ENCODE measurements at places on chromosomes 1 and 21.

- no peak for DNase-seq
Measured at GRCh38 chr21:16438761-16439160, 709.0 kb downstream of the USP25 start.

DNA sequence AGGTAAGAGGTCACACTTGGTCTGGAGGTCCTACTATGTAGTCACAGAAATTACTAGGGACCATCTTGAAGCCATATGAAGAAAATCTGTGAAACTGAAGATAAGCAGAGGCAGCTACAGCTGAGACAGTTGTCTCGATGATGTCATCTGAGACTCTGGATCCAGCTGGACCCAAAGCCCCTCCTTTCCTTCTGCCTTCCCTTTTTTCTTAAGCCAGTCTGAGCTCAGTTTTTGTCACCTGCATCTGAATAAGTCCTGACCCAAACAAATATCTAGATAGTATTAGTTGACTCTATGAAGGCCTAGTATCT is 143.3 kb downstream of the ETS2 start:
- DNase-seq, result no peak

DNA sequence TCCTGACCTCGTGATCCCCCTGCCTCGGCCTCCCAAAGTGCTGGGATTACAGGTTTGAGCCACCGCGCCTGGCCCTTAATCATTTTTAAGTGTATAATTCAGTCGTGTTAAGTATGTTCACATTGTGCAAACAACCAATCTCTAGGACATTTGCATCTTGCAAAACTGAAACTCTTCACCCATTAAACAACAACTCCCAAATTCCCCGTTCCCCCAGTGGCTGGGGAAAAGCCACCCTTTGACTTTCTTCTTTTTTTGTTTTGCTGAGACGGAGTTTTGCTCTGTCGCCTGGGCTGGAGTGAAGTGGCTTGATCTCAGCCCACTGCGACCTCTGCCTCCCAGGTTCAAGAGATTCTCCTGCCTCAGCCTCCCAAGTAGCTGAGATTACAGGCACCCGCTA is 6.5 kb upstream of the THEMIS2 start:
- no peak for DNase-seq

GRCh38 chr1:79353224-79353623 is 346.7 kb upstream of the ADGRL4 start:
- peak; percentile 62 for DNase-seq

DNA sequence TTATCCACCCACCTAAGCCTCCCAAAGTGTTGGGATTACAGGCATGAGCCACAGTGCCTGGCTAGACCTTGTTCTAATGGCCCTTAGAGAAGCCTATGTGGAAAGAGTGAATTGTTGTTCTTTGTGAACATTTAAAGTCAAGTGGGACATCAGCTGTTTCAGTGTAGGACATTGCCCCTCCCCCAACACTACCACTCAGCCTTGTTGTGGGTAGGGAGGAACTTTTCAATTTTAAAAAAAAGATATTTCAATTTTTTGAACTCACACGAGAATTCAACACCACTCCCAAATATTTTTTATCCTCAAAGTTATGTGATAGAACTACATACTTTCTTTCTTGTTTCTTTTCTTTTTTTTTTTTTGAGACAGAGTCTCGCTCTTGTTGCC is 36.7 kb upstream of the TMEM222 start:
- DNase-seq, result no peak

GRCh38 chr1:164617377-164618201 is 58.6 kb downstream of the PBX1 start:
- DNase-seq, result peak; percentile 35

All from fibroblast of skin of right quadriceps (primary cell).